A549 treated with CORT108297 at 1 μM for 4 hours (cell line): ENCODE measurements at places on chromosomes 16 and 17. TPM values are rescaled to one million over a fixed set of nuclear protein-coding genes. Genes with fewer than 3 reads are reported as not detected.

CHST6 gene
- total RNA-seq = 0.10 to 0.15 TPM (median 0.13 TPM) in 5 replicates

NOTUM gene
- 0.30 to 0.57 TPM (median 0.45 TPM) in 5 replicates for total RNA-seq

KDM6B gene
- total RNA-seq = 14.0 to 19.7 TPM (median 16.6 TPM) in 5 replicates

CHST4 gene
- 0.05 to 0.13 TPM (median 0.08 TPM) in 4 of 5 replicates, not detected in the other for total RNA-seq

OR1A2 gene
- total RNA-seq = not detected in 5 replicates

CES4A gene
- 1.6 to 2.1 TPM (median 1.9 TPM) in 5 replicates for total RNA-seq

CD300H gene
- total RNA-seq = 0.32 to 0.76 TPM (median 0.53 TPM) in 5 replicates

ATP2C2 gene
- total RNA-seq = 0.04 to 0.10 TPM (median 0.07 TPM) in 4 of 5 replicates, not detected in the other

ALOX12 gene
- total RNA-seq = not detected in 5 replicates

ANKFN1 gene
- total RNA-seq = 0.07 to 0.09 TPM in 2 of 5 replicates, not detected in the others

SNAI3 gene
- 0.14 to 0.28 TPM (median 0.16 TPM) in 5 replicates for total RNA-seq

SLC9A5 gene
- total RNA-seq = 1.3 to 1.8 TPM (median 1.7 TPM) in 5 replicates

MMP25 gene
- 0.52 to 1.0 TPM (median 0.90 TPM) in 5 replicates for total RNA-seq

TUBG2 gene
- total RNA-seq = 18.7 to 28.7 TPM (median 25.2 TPM) in 5 replicates

IGSF6 gene
- not detected in 5 replicates for total RNA-seq

DNASE1L2 gene
- 0.77 to 1.8 TPM (median 1.6 TPM) in 5 replicates for total RNA-seq

CD300A gene
- total RNA-seq = 0.07 to 0.12 TPM (median 0.07 TPM) in 3 of 5 replicates, not detected in the others

ASPHD1 gene
- total RNA-seq = 16.3 to 30.7 TPM (median 27.0 TPM) in 5 replicates

DHX58 gene
- total RNA-seq = 0.30 to 0.59 TPM (median 0.38 TPM) in 5 replicates

GCGR gene
- 0.17 to 0.50 TPM (median 0.23 TPM) in 5 replicates for total RNA-seq

IRF8 gene
- 0.20 to 0.54 TPM (median 0.38 TPM) in 5 replicates for total RNA-seq

BIRC5 gene
- 100 to 110 TPM (median 107 TPM) in 5 replicates for total RNA-seq
